Suprapubic skin (tissue), 4 donors: ENCODE measurements at places on chromosomes 3 and 15. TPM values are rescaled to one million over a fixed set of nuclear protein-coding genes. Genes with fewer than 3 reads are reported as not detected.

GRCh38 chr3:79367803-79368202 lies 400.0 kb downstream of the ROBO1 start:
- H3K36me3 ChIP-seq = no peaks in the 10 kb centered on the region
- no peak overlapping the region for H3K4me3 ChIP-seq
- no peaks in the 10 kb centered on the region for H3K27me3 ChIP-seq
- peaks cover 10% of the 10 kb centered on the region for H3K4me1 ChIP-seq
- DNase-seq = no peak

DNA sequence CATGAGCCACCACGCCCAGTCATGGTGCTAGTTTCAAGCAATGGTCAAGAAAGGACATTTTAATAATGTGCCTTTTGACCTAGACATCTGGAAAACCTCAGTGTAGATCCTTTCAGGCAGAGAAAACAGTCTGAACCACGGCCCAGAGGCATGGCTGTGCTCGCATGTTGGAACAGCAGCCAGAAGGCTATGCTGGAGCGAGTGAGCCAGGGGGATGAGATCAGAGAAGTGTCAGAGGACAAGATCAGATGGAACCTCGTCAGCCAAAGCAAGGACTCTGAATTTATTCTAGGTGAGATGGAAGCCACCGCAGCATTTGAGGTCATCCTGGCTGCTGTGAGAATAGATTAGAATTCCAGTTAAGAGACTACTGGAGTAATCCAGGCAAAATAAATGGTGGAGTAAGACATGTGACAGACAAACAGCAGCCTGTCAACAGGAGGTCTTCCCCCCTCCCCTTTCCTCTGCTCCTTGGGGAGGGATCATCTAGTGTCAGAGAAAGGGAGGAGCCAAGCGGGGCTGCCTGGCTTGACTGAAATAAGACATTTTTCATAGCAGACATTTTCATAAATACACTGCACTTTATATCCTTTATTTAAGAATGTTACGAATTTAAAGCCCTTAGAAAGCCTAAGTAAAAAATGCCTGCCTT lies 40.4 kb upstream of the ACKR4 start:
- no peak for DNase-seq
- H3K36me3 ChIP-seq = peaks cover 3% of the 10 kb centered on the region
- H3K4me1 ChIP-seq = peaks cover 16% of the 10 kb centered on the region
- H3K27me3 ChIP-seq = no peaks in the 10 kb centered on the region
- H3K27ac ChIP-seq = peak overlapping the region; percentile 8

- H3K27me3 ChIP-seq = no peaks in the 10 kb centered on the region
- no peaks in the 10 kb centered on the region for H3K36me3 ChIP-seq
- DNase-seq = no peak
- H3K27ac ChIP-seq = no peak overlapping the region
- peaks cover 6% of the 10 kb centered on the region for H3K4me1 ChIP-seq
Measured at GRCh38 chr3:177878192-177878591, 658.0 kb upstream of the KCNMB2 start.

- H3K27ac ChIP-seq = no peak overlapping the region
- H3K27me3 ChIP-seq = peaks cover 88% of the 10 kb centered on the region
- no peaks in the 10 kb centered on the region for H3K36me3 ChIP-seq
Measured at GRCh38 chr15:80251428-80252120, 439 bp downstream of the CTXND1 start.

DNA sequence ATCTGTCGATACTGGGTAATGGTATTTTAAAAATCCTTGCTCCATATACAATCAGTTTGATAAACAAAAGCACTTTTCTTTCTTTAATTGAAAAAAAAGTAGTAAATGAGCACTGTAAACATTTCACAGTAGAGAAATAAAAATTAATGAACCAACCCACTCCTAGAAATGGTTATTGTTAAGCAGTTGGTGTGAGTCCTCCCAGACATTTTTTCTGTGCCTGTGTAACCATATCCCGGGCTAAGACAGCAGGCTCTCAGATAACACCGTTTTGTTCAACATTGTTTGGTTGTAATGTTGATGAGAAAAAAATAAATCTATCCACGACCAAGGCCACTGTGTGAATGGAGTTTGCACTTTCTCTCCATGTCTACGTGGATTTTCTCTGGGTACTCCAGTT lies 42.6 kb downstream of the PXK start:
- H3K4me1 ChIP-seq = no peaks in the 10 kb centered on the region
- H3K36me3 ChIP-seq = peaks cover 6% of the 10 kb centered on the region
- H3K4me3 ChIP-seq = no peak overlapping the region
- H3K27ac ChIP-seq = no peak overlapping the region

- H3K27ac ChIP-seq = no peak overlapping the region
- no peaks in the 10 kb centered on the region for H3K27me3 ChIP-seq
- no peaks in the 10 kb centered on the region for H3K36me3 ChIP-seq
- no peak for DNase-seq
Measured at GRCh38 chr3:17901893-17902292, 159.5 kb upstream of the TBC1D5 start.

GRCh38 chr3:195905970-195906864 lies 2.1 kb downstream of the TNK2 start:
- H3K4me1 ChIP-seq = peaks cover 68% of the 10 kb centered on the region
- peak overlapping the region; percentile 93 for H3K4me3 ChIP-seq
- H3K27me3 ChIP-seq = no peaks in the 10 kb centered on the region
- peak overlapping the region; percentile 89 for H3K27ac ChIP-seq
- no peaks in the 10 kb centered on the region for H3K36me3 ChIP-seq
- peak; percentile 31 for DNase-seq

Gene SLC2A2
- not detected for total RNA-seq

Gene CD200R1
- 0.80 TPM for total RNA-seq
